ENCODE measurements at places on chromosomes 2 and 18.

DNA sequence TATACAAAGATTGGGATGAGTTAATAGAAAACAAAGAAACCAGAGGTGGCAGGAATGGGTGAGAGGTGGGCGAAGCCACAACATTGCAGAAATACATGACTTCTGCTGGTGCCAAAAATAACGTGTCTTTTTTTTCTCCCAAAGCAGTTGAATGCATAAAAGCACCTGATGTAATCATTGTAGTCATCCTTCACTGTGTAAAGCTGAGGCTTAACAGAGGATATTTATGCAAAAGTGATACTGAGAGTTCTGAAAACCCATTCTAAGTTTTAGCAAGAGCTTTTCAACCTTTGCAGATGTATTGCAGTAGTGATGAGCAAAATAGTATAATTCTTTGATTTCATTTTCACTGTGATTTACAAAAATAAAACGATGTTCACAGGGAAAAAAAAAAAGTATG, 173.0 kb downstream of the PTGR3 start:
- DNase-seq: no peak

- no peak for DNase-seq
These were observed 194.3 kb downstream of the MYO1B start for GRCh38 chr2:191439481-191439880.

- no peak for DNase-seq
These were observed 118.4 kb downstream of the MEIS1 start for GRCh38 chr2:66553370-66553769.

DNA sequence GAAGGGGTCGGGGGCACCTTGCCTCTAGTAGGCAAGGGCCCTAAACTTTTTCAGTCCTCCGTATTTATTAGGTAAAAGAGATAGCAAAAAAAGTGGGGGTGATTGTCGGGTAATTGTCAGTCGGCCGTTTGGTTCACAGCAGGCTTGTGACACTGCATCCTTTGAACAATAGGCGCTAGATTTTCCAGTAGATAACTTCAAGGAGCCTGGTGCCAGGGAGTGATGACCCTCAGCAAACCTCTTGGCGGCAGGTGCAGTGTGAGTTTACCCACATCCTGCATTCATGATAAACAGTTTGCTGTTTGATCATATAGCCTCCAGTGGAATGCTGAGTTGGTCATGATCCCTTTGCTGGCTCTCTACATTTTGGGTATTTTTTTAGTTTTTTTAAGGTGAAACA, 22.9 kb downstream of the SERPINB8 start:
- DNase-seq: no peak

DNA sequence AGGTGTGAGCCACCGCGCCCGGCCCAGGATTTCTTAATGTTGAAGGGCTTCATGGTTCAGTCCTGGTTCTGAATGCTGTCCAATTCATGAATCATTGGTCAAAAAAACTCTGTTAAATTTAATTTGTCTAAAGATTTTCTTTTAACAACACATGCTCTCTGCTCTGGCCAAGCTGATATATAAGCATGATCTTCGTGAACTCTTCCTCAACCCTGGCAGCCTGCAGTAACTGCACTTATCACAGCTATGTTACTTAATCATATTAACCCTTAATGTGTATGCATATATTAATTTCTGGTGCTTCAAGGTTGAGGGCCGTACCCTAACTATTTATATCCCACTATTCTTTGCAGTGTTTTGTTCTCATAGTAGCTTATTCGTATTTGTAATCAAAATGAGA, 29.4 kb upstream of the FRZB start:
- DNase-seq: no peak

GRCh38 chr2:69770193-69770702, 28.3 kb downstream of the ANXA4 start:
- DNase-seq: no peak

- no peak for DNase-seq
These were observed 297.1 kb downstream of the CLIP4 start for GRCh38 chr2:29412197-29412925.

DNA sequence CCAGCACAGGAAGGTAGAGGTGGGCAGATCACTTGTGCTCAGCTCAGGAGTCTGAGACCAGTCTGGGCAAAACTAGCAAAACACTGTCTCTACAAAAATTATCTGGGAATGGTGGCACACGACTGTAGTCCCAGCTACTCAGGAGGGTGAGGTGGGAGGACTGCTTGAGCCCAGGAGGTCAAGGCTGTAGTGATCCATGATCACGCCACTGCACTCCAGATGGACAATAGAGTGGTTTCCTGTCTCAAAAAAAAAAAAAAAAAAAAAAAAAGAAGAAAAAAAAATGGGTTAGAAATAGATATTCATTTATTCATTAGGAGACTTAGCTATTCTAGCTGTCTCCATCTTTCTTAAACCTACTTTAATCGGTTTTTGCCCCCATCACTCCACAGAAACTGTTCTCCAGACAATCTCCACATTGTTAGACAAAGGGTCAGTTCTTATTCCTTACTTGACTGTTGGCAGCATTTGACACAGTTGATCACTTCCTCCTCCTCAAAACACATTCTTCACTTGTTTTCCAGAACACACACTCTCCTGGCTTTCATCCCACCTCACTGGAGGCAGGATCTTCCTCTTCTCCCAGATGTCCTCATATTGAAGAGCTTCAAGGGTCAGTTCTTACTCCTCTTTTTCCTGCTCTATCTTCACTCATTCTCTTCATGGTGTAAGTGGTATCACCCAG, 103.1 kb downstream of the DTNB start:
- no peak for DNase-seq

DNA sequence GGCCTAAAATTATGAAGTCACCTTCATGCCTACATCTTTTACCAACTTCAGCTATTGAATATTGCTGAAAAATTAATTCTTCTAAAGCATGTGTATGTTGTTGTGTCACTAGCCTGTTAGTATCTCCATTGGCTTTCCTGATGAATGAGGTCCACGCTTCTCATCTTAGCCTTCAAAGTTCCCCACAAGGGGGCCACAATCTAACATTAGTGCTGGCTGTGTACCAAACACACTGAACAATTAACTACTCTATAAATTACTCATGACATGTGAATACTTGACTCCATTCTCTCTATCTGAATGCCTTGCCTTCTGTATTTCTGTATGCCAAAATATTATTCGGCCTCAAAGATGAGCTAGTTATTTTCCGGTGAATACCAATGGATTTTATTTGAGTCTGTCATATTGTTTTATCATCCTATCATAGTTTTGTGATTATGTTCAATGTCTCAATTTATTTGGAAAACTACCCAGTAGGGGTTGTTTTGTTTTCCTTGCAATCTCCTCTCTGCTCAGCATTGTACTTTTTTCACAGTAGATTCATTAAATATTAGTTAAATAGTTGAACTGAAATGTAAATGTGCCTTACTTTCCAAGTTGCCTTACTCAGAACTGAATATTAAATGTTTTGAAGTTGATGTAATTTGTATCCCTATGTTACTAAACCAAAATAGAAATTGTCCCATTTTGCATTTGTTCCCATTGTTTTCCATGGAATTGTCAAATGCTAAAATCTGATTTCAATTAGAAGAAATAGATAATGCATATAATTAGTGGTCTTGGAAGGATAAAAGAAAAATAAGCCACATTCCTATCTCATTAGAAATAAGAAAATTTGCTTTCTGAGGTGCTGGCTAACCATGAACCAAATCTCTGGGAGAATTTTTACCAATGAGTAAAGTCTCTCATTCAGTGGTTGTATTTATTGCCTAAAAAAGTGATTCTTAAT, 208.4 kb upstream of the COL3A1 start:
- DNase-seq: no peak

- no peak for DNase-seq
These were observed 143.9 kb downstream of the PXDN start for GRCh38 chr2:1600191-1601066.

- no peak for DNase-seq
These were observed 59.0 kb upstream of the IGFBP5 start for GRCh38 chr2:216754336-216754735.

GRCh38 chr18:48028081-48028480, 97.6 kb upstream of the SMAD2 start:
- DNase-seq: no peak

- no peak for DNase-seq
These were observed 99.7 kb upstream of the MGAT4A start for GRCh38 chr2:98830571-98831145.

- no peak for DNase-seq
These were observed 95.5 kb downstream of the CCDC102B start for GRCh38 chr18:68893354-68893753.

DNA sequence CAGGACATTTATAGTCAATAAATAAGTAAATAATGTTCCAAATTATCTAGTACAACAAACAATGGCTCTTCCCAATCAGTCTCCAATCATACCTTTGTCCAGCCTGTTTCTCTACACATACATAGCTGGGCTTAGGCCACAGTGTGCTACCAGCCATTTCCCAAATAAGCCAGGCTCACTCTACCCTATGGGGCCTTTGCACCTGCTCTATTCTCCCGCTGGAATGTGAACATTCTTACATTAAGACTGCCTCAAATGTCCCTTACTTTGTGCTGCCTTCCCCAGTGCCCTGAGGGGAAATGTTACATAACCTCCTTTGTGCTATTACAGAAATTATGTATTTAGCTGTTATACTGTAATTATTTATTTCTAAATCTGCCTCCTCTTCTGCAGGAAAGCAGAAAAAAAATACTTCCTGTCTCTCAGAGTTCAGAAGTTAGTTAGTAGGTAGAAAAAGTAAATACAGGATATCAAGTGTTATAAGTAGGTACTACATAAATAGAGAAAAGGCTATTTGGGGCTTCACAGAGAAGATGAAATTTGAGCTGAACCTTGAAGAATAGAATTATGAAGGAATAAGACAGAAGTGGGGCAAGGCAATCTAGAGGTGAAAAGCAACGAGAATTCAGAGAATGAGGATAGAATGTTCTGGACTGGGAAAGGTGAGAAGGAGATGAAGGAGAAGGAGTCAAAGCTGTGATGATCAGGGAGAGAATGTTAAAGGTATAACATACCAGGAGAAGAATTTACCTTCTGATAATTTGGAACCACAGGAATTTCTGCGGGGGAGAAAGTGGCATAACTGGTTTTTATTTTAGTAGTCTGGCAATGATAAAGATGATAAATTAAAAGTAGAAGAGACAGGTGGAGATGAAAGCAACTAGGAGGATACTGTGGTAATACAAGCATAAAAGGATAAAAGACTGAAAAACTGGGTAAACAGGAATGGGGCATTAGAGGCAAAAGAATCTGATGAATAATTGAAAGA, 37.0 kb downstream of the ROCK1 start:
- DNase-seq: no peak

DNA sequence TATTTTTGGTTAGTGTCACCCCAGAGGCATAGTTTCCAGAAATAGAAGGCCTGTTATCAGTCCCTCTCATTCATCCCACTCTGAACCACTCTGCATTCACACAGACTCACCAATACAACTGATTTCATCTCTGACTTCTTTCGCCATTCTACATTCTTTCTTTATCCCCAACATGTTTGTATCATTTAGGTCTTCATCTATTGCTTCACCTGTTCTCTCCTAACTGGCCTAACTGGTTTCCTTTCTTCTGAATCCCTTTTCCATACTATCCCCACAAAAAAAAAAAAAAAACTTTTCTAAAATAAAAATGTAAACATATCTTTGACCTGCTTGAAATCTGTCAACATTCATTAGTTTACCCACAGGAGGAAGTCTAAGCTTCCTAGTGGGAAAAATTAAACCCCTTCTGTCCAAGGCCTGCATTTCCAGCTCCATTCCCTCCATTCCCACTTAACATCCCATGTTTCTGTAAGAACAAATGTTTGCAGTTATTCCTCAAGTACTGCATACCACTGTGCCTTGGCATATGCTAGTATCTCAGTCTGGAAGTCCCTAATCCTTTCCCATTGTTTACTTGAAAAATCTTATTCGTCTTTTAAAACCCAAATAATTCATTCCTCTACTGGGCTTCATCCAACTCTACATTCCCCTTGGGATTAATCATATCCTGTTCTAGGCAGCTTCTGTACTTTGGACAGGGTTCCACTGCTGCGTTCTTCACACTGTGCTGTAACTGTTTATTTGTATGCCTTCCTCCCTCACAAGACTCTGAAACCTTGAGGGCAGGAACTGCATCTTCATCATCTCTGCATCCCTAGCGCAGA, 68.5 kb downstream of the FIGN start:
- DNase-seq: no peak

DNA sequence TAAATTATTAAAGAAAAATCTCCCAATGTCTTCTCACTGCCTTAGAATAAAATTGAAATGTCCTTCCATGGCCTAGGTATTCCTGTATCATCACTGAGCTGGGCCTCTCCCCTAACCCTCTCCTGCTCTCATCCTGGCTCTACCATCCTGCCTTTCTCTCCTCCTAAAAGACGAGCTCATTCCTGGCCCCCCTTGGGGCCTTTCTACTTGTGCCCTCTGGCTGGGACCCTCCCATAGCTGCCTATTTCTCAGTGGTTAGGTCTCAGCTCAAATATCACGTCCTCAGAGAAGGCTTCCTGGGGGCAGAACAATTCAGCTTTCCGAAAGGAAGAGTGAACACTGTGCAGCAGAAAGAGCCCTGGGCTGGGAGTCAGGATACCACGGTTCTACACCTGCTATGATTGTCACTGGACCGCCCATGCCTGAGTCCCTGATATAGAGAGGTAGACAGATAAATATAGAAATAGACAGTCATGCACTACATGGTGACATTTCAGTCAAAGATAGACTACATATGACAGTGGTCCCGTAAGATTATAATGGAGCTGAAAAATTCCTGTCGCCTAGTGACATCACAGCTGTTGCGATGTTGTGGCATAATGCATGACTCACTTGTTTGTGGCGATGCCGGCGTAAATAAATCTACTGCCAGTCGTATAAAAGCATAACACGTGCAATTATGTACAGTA, 9.4 kb downstream of the DNPEP start:
- DNase-seq: no peak

- DNase-seq: no peak
These were observed 9.3 kb downstream of the NCK2 start for GRCh38 chr2:105754011-105754410.

DNA sequence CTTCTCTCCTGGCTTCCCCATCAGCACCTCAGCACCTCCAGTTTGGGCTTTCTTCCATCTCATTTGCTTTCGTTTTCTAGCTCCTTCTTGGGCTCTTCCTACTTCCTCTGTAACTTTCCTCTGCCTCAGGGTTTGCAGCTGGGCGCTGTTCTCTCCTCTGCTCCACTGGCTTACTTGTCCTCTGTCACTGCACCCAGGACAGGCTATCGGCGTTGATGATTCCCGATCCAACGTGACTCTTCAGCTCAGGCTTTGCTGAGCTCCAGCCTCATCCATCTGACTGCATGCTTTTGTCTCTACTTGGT, 362.4 kb downstream of the CYRIA start:
- no peak for DNase-seq

- no peak for DNase-seq
These were observed 132.4 kb downstream of the MGAT5 start for GRCh38 chr2:134386310-134386709.

DNA sequence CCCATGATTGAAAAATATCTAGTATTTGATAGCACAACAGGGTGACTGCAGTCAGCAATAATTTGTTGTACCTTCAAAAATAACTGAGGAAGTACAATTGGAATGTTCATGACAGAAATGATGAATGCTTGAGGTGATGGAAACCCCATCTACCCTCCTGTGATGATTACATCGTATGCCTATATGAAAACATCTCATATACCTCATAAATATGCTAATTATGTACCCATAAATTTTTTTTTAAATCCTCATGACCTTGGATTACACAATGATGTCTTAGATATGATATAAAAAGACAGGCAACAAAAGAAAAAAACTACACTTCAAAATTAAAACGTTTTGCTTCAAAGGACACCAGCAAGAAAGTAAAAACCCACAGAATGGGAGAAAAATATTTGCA, 1.4 kb upstream of the POLR1B start:
- DNase-seq: no peak
